Activated CD4-positive, CD25-positive, alpha-beta regulatory T cell (primary cell): ENCODE measurements at places on chromosomes 2 and 18.

- DNase-seq = no peak
These were observed 84.5 kb downstream of the PIEZO2 start for GRCh38 chr18:11064727-11065460.

- no peak for DNase-seq
These were observed 852.5 kb upstream of the LRATD1 start for GRCh38 chr2:13779996-13780395.

- no peak for DNase-seq
These were observed 19.0 kb upstream of the SAG start for GRCh38 chr2:233288663-233289062.

DNA sequence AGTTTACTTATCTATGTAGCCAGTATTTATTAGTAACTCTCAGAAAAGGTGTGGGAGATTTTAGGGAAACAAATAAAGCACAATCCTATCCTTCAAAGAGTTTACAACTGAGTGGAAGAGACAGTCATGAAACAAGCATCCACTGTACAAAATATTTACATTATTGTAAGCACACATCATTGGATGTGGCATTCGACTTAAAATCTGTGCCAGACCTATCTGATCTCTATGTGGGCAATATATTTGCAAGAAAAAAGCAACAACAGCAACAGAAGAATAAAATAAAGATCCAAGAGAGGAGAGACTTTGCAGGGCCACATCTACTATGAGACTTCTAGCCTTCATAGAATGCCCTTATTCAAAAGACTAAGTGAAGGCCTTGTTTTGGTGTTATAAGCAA is 882.1 kb upstream of the PIK3C3 start:
- DNase-seq = no peak

DNA sequence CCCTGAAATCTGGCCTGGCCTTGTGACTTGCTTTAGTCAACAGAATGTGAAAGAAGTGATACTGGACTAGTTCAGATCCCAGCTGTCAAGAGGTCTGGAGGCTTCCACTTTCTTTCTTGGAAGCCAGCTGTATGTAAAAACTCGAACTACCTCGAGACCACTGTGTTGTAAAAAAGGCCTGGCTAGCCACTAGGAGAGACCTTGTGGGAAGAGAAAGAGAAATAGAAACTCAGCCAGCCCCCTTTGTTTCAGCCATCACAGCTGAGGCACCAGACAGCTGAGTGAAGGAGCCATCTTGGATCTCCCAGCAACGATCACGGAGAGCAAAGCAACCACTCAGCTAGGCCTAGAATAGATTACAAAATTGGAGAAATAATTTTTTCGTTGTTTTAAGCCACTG is 324.9 kb upstream of the TCF4 start:
- no peak for DNase-seq
